Breast epithelium (tissue), 4 donors: ENCODE measurements at places on chromosomes 2 and 18. TPM values are rescaled to one million over a fixed set of nuclear protein-coding genes. Genes with fewer than 3 reads are reported as not detected.

- H3K27ac ChIP-seq = no peak overlapping the region
These were observed 109.6 kb upstream of the UNC80 start for GRCh38 chr2:209662021-209662420.

The LIPT1 gene
- total RNA-seq = 11.0 TPM

The LNPK gene
- total RNA-seq = 23.8 TPM

- no peak overlapping the region for H3K4me3 ChIP-seq
- no peaks in the 10 kb centered on the region for H3K4me1 ChIP-seq
- no peaks in the 10 kb centered on the region for H3K36me3 ChIP-seq
- DNase-seq = no peak
These were observed 13.2 kb upstream of the SLC25A52 start for GRCh38 chr18:31773774-31774476.

The BOLL gene
- not detected for total RNA-seq

DNA sequence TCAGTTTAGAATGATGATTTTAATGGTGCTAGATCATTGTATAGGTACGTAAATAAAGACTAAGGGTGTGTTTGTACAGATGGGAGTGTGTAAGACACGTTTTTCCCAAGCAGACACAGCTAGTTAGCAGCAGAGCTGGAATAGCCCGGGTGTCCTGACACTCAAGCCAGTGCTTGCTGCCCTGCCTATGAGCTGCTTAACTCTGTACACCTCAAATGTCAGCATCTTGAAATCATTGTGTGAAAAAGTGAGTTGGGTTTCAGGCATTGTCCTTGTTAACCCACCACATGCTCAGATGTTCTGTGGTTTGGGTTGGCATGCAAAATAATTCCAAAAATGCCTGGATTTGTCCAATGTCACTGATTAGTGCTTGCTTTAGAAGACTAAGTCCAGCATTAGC is 13.0 kb upstream of the TET3 start:
- H3K36me3 ChIP-seq = no peaks in the 10 kb centered on the region
- no peaks in the 10 kb centered on the region for H3K27me3 ChIP-seq
- no peak overlapping the region for H3K4me3 ChIP-seq
- H3K4me1 ChIP-seq = no peaks in the 10 kb centered on the region
- DNase-seq = no peak
- no peak overlapping the region for H3K27ac ChIP-seq

- H3K27ac ChIP-seq = no peak overlapping the region
- no peak overlapping the region for H3K4me3 ChIP-seq
- no peak for DNase-seq
- H3K27me3 ChIP-seq = no peaks in the 10 kb centered on the region
- H3K36me3 ChIP-seq = no peaks in the 10 kb centered on the region
- H3K4me1 ChIP-seq = no peaks in the 10 kb centered on the region
These were observed 9.9 kb upstream of the ABHD3 start for GRCh38 chr18:21714474-21714873.
